ENCODE measurements at places on chromosomes 11 and 22.

DNA sequence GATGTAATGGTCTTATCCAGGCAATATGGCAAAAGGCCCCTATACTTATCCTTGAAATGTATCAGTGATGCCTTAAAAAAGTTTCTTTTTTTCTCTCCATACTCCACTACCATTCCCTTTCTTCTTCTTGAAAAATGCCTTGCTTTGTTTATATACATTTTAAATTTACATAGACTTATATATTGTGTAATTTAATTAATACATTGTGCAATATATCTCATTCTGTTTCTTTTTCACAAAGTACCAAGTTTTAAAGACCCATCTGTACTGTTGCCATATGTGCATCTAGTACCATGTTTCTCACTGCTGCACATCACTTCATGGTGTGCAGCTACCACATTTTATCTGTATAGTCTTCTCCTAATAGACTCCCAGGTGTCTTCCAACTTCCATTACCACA is 7.5 kb downstream of the MMP8 start:
- no peak for DNase-seq

DNA sequence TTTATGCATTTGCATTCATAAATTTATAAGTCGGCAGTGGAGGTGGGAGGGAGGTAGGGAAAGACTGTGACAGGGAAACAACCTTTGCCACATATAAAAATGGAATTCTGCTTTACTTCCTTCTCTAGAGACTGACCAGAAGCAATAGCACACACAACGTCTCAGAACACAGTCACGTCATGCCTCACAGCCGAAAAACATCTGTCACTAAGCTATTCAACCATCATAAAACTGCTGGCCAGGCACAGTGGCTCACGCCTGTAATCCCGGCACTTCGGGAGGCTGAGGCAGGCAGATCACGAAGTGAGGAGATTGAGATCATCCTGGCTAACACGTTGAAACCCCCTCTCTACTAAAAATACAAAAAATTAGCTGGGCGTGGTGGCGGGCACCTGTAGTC is 101.0 kb upstream of the CHRM4 start:
- no peak for DNase-seq

DNA sequence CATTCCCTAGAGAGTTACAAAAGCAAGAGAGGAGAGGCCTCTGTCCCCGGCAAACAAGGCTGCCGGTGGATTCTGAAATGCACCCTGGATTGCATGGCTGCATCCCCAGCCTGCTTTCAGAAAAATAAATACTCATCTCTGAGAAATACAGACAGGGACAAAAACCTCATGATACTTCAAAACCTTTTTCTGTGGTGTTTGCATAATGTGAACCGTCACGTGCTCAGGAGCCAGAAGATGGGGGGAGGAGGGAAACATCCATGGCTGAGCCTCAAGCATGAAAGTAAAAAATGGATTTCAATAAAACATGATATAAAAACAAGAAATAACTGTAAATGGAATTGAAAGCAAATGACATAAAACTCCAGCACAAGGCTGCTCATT is 198.5 kb upstream of the NCAM1 start:
- DNase-seq = no peak

DNA sequence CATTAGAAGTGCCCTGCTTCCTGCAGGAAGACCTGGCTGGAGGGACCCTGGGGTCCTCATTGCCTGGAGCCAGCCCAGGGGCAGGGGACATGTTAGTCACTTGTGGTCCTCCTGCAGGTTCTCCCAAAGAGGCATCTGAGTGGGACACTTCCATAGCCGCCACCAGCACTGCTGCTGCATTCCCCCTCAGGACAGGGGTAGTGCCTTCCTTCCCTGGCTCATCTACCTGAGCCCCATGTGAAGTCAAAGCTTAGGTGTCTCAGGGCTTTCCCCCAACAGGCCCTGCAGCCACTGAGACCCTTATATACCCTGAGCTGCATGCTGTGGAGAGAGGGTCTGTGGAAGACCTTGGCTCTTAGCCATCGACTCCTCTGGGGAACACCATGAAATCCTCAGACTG is 45.0 kb upstream of the VPREB1 start:
- DNase-seq = no peak

DNA sequence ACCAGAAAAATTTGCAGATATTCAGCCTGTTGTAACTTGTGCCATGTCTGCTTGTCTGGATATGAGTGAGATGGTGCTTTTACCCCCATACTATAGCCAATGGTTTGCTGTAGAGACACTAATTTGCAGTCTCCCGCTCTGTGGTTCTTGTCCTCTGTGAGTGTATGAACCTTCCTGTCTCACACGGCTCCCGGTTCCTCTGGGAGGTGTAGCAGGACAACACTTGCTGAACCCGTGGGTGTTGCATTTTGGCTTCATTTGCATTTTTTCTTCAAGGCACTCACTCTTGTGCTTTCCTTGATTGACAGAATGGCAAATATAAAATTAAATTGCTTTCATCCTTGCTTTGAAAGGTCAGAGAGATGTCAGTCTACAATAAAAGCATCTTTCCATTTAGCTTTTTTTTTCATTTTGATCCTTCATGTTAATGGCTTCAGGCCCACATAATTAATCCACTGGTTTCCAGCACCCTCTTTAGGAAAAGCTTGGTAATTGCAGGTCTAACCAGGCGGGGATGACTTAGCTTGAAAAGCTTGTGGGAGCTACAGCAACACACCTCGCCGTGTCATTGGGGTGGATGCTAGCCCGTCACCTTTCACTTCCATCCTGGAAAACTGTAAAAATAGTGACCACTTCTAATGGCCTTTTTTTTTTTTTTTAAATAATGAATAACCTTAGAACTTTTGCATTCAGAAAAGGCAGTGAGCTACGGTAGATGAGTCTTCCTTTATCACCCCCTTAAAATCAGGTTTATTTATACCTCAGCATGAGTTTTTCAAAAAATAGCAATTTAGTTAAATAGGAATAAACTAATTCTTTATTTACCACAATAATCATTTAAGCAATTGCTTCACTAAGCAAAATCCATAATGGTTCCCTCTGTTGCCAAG is 27.4 kb upstream of the ST14 start:
- peak; percentile 83 for DNase-seq
